T-helper 9 cell (primary cell): ENCODE measurements at places on chromosomes 3 and 15.

GRCh38 chr3:156240642-156241041, 120.3 kb downstream of the KCNAB1 start:
- DNase-seq = no peak

DNA sequence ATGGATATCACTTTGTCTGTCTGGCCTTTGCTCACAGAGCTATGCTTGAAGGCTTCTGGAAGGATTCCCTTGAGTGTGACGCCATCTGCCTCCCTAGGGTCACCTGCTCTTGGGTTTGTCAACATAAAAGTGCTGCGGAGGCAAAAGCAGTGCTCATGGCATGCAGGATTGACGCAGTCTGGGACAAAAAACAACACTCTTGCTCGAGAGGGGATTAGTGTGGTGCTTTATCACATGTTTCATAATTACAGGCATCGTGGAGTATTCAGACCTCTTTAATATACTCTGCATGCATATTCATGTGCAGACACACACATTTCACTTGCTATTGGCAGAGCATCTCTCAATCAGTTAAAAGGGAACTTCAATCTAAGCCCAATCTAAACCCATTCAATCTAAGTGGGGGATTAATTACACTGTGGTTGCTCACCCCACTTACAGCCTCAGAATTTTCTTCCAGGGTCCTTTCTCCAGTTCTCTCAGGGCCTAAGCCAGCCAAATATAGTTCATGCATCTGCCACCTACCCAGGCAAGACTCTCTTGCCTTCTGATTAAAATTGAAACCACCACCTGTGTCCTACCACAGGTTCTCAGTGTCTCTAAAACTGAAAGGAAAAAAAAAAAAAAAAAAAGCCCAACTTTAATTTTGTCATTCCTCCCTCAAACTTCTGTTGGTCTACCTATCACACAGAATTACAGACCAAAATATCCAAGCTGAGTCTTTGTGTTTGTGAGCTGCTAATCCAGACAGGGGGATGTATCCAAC, 75.6 kb downstream of the BFSP2 start:
- DNase-seq = no peak

DNA sequence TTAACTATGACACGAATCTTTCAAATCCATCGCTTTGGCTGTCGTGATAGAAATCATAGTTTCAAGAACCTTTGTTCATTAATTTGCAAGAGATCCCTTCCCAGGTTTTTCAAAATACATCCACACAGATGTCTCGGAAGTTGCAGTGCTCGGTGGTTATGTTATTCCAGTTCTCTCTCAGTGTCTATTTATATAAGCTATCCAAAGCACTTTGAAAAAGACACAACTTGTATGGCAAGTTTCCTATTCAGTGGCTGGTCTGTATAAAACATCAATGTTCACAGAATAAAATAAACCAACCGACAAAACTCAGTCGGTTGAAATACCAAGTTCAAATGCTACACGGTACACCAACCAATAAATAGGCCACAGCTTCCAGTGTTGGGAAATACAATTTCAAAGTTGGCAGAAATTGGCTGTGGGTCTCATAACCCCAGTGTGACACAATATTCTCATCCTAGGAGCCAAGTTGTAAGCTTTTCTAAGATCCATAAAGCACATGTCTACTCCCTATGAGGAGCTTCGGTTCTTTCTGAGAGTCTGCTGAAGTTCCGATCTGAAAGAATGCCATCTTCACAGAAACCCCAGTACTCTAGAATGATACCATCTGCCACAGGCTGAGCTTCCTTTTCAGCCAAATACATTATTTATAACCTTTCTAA, 23.7 kb downstream of the SATB1 start:
- no peak for DNase-seq

GRCh38 chr15:59536553-59536952, 75.0 kb upstream of the GCNT3 start:
- DNase-seq = no peak

DNA sequence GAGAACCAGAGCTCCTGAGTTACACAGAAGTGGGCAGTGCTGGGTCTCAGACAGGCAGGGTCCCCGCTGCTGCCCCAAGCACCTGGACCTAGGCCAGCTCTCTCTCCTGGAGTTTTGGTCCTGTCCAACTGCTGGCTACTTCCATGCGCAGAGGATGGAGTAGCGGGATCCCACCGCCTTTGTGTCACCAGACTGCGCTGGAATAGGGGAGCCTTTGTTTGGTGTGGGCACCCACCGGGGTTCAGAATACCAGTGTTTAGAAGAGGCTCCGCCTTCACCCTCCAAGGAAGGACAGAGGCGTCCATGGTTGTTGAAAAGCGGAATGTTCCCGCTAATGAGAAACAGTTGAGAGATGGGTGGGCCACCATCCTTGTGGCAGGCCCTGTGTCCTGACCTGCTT, 154.4 kb downstream of the DNAJB8 start:
- DNase-seq = no peak

DNA sequence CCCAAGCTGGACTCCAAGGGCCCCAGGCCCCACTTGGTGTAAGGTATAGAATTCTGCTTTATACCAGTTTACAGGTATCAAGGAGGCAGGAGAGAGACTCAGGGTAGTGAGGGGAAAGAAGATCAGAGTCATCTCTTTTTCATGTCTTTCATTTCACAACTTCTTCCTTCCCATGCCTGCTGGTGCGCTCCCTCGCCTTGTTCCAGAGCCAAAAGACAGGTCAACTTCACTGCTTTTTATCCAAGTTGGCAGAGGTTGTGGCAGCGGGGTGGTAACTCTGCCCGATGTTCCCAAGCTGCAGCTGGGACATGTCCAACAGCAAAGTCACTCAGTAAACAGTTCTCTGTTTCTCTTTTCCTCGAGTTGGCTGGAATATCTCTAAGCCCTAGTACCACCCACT, 86.3 kb upstream of the TCF12 start:
- DNase-seq = no peak

- DNase-seq = no peak
These were observed 2.1 kb upstream of the ALAS1 start for GRCh38 chr3:52195823-52196331.

GRCh38 chr3:42829628-42830436, 20.6 kb downstream of the ACKR2 start:
- no peak for DNase-seq

- no peak for DNase-seq
These were observed 311.7 kb upstream of the ZNF717 start for GRCh38 chr3:76096836-76097588.

DNA sequence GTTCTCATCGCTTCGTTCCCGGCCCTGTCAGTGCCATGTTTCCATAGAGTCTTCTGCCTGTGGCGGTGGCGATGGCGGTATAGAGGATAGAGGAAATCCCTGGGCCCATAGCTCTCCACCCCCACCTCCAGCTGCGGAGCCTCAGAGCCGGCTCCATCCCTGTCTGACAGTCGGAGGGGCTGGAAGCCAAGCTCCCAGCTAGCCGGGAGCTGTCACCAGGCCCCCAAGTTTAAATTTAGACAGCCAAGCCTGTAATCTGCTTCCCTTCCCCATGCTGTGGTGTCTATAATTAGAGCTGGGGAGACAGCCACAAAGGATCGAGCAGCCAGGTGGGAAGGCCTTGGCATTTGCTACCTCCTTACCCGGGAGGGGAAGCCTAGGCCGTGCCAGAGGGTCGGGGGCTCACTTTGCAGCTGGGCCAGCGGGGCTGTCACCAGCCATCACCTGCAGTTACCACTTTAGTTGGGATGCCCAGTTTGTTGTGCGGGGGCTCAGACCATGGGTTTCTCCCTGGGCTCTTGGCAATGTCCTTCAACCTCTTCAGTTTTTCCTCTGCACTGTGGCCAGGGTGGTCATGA, 56.3 kb upstream of the SEC13 start:
- no peak for DNase-seq

DNA sequence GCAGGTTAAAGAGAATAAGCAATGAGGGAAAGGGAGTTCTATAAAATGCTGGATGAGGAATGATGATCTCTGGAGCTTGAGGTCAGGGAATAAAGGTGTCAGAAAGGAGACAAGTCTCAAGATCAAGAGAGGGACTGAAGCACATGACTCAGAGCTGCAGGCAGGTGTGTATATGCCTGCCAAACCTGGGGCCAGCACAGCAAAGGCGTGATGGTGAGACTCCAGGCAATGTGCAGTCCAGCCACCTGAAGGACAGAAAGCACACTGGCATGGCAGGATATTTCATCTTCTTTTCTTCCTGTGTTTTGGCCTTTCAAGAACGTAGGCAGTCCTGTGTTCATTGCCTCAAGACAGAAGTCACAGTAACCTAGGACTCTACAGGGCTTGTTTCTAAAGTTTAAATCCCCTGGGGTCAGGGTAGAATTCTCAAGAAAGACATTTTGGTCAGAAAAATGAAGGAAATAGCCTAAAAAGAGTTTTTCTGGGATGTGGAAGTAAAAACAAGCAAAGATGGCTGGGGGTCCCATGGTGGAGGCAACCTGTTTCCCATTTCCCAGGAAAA, 55.5 kb upstream of the TOPAZ1 start:
- DNase-seq = no peak

GRCh38 chr3:72186400-72186855, 401.5 kb upstream of the PROK2 start:
- no peak for DNase-seq

DNA sequence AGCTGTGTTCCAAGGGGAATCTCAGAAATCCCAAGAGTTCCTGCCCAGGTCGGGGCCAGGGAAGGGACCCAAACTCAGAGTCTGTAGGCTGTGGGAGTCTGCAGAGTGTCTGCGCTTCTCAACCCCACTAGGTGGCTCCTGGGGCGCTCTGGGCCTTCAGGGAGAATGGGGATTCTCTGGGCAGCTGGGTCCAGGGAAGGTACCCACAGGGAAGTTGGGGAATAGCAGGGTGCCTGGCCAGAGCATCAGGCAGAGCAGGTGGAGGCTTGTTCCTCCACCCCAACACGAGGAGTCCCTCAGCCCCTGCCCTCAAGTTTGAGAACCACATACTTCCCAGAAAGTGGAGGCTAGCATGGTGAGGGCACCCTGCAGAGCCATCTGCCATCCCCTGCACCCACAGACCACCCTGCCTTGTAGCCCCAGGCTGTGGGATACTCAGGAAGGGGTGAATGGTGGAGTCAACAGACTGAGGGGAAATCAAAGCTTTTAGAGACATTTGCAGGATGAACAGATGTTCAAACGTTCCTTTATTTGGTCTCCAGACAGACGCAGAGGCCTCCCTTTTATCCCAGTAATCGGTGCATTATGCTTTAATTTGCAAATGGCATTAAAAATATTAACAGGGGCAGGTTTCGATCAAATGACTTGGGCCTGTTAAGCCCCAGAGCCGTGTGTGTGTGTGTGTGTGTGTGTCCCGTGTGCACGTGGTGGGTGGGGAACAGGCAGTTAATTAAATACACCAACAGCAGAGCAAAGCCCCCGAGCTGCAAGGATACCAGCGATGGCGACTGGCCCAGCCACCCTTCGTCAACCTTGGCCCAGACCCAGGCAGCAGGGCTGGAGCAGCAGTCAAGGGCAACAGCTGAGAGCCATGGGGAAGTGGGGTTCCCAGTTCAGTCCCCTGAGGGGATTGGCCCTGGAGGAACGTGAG, 57.7 kb downstream of the DNAJB8 start:
- no peak for DNase-seq

DNA sequence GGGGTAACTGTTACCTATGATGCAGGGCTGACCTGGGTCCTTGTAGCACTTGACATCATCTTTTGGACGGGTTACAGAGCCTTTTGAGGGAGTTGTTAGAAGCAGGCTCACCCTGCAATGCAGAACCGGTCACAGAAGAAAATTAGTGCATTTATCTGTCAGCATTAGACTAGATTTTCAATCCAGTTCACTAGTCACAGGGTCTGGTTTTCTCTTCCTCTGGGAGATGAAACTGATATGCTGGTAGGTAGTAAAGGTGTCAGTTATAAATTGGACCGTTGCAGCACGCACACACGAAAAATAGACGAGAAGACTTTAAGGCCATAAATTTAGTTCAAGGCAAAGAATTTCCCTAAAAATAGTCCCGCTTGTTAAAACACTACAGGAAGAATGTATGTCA, 532.3 kb upstream of the ATP11B start:
- no peak for DNase-seq

DNA sequence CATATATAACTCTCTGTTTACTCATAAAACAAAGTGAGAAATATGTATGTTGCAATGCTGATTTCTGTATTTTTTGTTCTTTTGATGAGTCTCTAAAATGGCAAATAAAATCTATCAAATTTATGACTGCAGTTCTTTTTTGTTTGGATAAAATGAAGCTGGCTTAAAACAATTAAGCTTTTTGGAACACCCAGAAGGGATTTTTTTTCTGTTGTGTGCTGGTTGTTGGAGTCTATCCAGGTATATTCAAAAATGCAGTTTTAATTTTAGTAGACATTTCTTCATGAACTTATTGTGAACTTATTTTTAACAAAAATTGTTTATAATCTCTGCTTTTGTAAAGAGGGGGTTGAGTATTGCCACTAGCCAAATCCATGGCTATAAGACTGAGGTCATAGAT, 405.5 kb downstream of the RAP2B start:
- DNase-seq = no peak

DNA sequence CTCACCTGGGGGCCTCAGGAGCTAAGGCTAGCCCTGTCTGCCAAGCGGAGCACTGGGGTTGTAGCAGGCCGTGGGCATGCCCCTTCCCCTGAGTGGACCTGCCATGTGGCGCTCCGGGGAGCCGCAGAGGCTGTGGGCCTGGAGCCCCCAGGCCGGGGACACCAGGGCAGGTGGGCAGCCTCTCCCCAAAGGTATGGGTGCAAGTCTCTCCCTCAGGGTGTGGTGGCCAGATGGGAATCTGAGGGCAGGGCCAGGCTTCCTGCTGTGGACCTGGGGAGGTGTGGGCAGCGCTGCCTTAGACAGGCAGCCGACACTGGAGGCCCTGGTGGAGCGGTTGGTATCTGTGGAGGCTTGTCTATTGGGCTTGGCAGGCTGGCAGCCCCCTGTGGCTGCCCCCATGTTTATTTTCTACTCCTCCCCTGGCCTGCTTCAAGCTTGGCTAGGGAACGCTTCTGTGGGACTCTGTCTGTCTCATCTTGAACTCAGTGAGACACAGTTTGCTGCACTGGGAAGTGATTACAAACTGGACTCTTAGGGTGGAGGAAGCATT, 5.9 kb downstream of the ACVR2B start:
- no peak for DNase-seq

DNA sequence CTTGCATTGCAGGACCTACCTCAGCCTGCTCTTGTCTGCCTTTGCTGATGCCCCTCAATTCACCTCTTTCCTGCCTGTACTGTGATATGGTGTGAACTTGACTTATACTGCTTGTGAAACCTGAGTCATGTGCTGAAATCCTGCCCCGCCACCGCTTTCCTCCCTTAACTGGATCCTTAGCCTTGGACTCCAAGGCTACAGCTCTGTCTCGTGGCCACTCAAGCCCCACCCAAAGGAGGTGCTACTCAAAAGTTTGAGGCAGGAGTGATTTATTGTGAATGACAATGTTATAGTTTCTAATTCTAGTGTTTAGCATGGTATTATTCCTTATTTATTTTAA, 56.1 kb downstream of the MYZAP start:
- DNase-seq = no peak
